ENCODE measurements at places on chromosomes 2 and 18.

GRCh38 chr2:2758793-2759367, 427.8 kb upstream of the MYT1L start:
- DNase-seq = no peak

GRCh38 chr2:237603718-237604362, 13.3 kb upstream of the RAB17 start:
- peak; percentile 54 for DNase-seq

- DNase-seq = no peak
Measured at GRCh38 chr2:74707837-74708236, 53.8 kb downstream of the SEMA4F start.

- DNase-seq = no peak
Measured at GRCh38 chr2:187698374-187699110, 144.3 kb upstream of the TFPI start.

- no peak for DNase-seq
Measured at GRCh38 chr18:25326361-25326952, 25.5 kb downstream of the ZNF521 start.
